ENCODE measurements at places on chromosomes 6 and 20.

DNA sequence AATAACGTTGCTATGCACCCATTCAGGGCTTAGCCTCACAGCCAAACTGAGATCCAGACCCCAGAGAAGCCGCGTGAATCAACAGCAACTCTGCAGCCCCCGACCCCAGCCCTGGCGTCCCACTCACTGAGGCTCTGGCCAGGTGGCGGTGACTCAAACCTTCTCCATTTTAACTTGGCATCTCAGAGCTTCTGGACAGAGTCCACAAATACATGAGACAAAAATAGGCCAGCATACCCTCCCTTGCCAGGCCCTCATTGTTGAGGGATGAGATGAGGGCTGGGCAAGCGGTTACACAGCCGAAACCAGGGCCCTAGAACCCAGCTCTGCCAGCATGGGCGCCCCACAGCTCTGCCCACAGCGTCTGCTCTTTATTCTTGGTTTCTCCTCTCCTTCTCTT, 118.4 kb downstream of the MYLK4 start:
- DNase-seq: peak; percentile 64

- DNase-seq: no peak
These were observed 60.3 kb downstream of the RSPO3 start for GRCh38 chr6:127178746-127179145.

- DNase-seq: no peak
These were observed 74.8 kb downstream of the HACE1 start for GRCh38 chr6:104784884-104785283.

- DNase-seq: no peak
These were observed 32.4 kb downstream of the PHACTR1 start for GRCh38 chr6:12748815-12749521.

All from A172 (cell line).